ENCODE measurements at places on chromosomes 13 and 19. TPM values are rescaled to one million over a fixed set of nuclear protein-coding genes. Genes with fewer than 3 reads are reported as not detected.

CLDN10 gene
- total RNA-seq, result not detected

SUPT20H gene
- total RNA-seq, result 54.7 TPM

DNA sequence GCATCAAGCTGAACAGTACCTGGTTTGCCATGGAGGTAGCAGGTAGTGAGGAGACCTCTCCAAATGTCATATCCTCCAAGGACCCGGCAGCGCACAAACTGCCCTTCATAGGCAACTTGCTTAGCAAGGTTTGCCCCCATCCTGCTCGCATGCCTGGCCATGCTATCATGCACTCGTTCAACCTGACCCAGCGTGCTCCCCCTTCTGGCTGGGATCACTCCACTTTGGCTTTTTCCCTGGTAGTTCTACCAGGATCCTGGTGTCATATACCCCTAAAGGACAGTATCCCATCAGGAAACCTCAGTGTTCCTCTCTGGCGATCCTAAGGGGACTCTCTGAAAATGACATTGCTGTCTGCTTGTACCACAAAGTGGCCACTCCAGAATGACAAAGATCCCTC lies 38.6 kb upstream of the ZNF30 start:
- DNase-seq, result no peak

DNA sequence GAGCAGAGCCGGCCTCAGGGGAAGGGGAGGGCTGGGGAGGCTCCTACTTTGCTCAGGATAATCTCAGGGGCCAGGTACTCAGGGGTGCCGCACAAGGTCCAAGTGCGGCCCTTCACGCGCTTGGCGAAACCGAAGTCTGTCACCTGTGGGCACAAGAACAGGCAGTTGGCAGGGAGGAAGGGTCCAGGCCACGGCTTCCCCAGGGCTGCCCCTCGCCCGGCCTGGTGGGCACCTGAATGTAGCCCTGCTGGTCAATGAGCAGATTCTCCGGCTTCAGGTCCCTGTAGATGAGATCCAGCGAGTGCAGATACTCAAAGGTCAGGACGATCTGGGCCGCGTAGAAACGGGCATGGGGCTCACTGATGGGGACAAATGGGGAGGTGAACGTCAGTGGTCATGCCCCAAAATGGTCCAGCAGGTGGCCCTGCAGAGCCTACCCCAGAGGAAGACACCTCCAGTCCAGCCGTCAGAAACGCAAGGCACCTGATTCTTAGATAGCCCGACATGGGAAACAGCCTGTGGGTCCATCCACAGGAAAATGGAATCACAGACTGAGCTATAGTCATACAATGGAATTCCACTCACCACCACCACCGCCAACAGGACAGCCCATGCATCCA lies 7.1 kb upstream of the SAMD1 start:
- no peak for DNase-seq

RAB3A gene
- total RNA-seq, result 1.2 TPM

DNA sequence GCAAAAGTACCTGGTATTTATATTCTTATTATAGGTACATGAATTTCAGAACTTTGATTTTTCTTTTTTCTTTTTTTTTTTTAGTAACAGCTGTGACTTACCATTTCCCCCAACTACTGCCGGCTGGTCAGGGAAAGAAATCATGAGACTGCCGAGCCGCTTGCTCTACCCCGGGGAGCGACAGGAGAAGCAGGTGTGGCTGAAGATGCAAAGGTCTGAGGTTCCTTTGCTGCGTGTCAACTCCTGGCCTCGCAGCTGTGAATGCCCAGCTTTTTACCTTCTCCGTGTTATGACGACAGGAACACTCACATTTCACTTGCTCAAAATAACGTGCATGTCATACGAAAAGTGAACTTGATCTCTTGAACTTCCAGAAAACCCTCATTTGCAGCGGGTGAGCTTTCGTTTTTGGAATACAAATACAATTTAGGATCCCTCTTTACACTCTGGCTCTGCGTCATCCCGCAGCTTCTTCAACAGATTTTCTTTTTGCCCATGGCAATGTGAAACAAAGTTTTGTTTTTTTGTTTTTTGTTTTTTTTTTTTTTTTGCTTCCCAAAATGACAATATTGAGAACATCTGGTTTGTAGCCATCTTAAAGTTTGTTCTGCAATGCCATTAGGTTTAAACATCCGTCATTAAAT lies 117.9 kb downstream of the EFNB2 start:
- DNase-seq, result no peak
